ENCODE measurements at places on chromosomes 7 and 10.

DNA sequence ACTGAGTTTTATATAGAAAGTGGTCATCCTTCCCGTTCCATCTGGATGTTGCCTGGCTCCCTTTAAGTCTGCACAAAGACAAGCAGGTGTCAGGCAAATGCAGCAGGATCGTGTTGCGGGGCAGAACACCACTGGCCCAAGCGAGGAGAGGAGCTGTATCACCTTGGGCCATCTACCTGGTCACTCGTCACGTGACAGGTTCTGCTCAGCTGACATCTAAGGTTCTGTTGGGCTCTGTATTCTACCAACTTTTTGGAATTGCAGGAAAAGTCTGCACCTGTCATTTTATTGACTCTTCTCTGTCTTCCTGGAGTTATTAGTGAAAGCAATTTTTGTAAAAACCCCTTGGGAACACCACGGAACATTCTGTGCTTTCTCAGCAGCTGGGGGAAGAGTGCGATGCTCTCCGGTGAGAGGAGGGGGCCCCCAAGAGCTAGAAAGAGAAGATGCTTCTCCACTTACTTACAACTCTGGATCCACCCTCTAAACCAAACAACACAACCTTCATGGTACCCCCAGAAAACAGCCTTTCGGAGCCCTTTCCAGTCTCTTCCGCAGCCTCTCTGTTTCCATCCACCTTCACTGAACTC lies 83.4 kb upstream of the NMT2 start:
- DNase-seq = no peak

GRCh38 chr10:109996766-109997171 lies 11.0 kb upstream of the ADD3 start:
- no peak for DNase-seq

DNA sequence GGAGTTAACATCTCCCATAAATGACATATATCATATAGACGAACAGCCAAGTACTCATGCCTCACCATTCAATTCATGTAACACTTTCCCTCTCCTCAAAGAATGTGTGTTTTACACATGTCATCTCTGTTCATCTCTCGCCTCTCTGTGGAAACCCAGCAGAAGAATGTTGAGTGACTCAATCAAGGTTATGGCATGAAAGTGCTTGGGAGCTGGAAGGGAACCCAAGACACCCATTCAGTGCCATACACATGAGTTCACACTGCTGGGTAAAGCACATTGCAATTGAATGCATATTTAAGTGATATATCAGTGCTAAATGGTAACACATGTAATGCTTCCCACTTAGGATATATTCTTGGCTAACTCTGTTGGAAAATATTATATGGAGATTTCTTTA lies 322.9 kb downstream of the PTEN start:
- DNase-seq = no peak

- no peak for DNase-seq
Measured at GRCh38 chr10:31908157-31908556, 20.5 kb downstream of the ARHGAP12 start.

GRCh38 chr10:13706604-13707003 lies 119.8 kb downstream of the PRPF18 start:
- DNase-seq = no peak

DNA sequence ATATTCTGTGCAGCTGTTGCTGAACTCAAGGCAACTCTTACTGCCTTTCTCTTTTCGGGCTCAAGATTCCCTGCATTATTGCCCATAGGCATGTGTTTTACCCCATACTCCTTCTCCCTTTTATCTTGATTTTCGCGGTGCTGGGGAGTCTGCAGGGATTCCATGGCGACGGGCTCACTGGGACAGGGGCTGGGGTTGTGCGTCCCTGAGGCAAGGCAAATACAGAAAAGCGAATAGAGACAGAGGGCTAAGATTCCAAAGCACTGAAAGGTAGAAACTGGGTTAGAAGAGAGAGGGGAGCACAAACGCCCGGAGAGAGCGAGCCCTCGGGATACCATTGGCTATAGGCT lies 519 bp upstream of the RPP38 start:
- DNase-seq = no peak

DNA sequence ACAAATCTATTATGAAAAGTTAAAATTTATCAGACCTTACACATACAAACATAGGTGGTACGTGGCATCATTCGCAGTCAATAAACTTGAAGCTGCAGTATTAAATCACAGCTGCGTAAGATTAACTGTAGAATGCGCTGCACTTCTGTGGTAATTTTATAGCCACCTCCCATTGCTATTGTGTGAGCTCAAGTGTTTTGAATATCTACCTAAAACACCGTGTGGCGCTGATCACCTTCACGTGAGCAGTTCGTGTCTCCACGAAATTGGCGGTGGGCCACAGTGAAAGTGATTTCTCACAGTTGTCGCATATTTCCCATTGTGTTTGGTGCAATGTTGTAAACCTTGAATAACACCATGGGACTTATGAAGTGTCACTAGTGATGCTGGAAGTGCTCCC lies 102.8 kb downstream of the PLPP4 start:
- no peak for DNase-seq

DNA sequence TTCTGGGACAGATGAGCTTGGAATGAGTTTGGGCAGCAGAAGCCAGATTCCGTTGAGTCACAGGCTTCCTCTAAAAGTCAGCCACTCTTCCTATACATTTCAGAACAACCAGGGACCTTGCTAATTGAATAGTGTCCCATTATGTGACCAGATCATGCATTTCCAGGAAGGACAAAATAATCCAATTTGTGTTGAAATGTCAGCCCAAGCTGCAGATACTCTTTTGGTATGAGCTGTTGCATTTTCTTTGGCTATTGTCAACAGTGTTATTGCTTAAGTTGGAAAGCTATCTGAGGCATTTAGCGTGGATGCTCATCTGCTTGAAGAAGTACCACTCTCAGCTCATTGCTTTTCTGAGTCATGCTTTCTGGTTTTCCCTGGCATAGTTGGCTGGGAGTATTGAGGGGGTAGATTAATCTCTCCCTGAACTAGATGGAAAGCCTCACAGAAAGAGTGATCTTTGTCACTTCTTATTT lies 223.7 kb upstream of the HABP2 start:
- DNase-seq = no peak

GRCh38 chr10:95183271-95184230 lies 10.5 kb upstream of the ACSM6 start:
- no peak for DNase-seq

DNA sequence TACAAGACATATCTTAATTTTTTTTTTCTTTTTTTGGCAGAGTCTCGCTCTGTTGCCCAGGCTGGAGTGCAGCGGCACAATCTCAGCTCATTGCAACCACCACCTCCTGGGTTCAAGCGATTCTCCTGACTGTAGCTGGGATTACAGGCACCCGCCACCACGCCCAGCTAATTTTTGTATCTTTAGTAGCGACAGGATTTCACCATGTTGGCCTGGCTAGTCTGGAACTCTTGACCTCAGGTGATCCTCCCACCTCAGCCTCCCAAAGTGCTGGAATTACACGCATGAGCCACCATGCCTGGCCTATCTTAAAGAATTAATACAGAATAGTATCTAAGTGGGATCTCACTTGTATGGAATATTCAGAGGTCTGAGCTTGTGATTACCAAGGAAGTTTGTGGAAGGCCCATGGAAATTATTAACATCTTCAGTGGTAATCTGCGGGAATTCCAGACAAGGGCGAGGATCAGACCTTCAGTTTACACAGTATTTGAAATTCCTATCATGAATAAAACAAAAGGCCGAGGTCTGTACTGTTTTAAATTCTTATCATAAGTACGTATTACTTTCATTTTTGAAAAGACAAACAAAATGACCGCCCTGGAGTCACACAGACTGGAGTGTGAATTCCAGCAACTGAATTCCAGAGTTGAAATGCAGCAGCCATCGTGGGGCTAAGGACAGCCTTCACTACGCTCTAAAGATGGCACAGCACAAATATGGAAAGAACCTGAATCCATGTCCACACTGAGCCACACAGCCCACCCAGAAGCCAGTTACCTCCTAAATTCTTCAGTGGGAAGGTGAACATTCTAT lies 16.7 kb downstream of the GPRIN2 start:
- DNase-seq = no peak

- DNase-seq = no peak
Measured at GRCh38 chr7:112987171-112987570, 99.5 kb downstream of the GPR85 start.

DNA sequence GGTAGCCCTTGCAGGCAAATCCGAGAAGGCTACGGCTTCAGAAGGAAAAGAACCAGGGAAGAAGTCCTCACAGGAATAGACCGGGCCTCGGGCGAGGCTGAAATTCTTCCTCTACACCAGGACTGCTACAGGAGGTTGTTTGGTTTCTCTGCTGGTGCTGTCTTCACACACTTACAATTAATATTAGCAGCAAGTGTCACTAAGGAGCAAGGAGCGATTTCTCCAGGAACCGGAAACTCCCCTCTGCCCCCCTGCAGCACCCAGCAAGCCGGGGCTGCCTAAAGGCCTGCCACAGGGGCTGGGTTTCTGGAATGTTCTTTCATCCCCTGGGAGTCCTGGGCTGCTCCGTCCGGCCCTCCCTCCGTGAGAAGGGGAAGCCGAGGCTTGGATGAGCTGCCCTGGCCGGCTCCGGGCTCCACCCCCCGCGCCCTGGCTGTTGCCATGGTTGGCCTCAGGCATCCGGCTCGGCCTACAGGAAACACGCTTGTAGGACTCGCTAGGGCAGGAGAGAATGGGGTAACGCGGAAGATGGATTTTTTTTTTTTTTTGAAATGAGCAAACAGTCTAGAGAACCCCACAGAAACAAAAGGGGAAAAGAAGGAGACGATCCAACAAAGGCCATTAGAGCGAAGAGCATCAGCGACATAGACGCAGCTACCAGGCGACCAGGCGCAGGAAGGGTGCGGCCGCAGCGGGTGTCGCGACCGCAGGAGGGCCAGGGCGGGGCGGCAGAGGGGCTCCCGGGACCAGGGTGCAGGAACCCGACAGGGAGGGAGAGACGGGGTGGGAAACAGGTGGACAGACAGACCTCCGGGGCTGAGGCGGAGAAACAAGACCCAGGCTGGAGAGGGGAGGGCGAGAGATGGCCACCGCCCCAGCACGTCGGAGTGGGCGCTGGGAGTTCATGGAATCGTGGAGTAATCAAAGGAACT lies 33.0 kb downstream of the EN2 start:
- no peak for DNase-seq

- no peak for DNase-seq
Measured at GRCh38 chr10:61166489-61166888, 222.5 kb upstream of the RHOBTB1 start.

GRCh38 chr7:68785036-68785435 lies 813.2 kb upstream of the AUTS2 start:
- no peak for DNase-seq

GRCh38 chr7:84336766-84337165 lies 142.2 kb upstream of the SEMA3A start:
- no peak for DNase-seq

All from SK-N-MC (cell line).